Liver (tissue), 10 donors: ENCODE measurements at places on chromosomes 3 and 15. TPM values are rescaled to one million over a fixed set of nuclear protein-coding genes. Genes with fewer than 3 reads are reported as not detected.

- DNase-seq: no peak
Measured at GRCh38 chr3:175193815-175194518, 334.8 kb downstream of the NAALADL2 start.

DNA sequence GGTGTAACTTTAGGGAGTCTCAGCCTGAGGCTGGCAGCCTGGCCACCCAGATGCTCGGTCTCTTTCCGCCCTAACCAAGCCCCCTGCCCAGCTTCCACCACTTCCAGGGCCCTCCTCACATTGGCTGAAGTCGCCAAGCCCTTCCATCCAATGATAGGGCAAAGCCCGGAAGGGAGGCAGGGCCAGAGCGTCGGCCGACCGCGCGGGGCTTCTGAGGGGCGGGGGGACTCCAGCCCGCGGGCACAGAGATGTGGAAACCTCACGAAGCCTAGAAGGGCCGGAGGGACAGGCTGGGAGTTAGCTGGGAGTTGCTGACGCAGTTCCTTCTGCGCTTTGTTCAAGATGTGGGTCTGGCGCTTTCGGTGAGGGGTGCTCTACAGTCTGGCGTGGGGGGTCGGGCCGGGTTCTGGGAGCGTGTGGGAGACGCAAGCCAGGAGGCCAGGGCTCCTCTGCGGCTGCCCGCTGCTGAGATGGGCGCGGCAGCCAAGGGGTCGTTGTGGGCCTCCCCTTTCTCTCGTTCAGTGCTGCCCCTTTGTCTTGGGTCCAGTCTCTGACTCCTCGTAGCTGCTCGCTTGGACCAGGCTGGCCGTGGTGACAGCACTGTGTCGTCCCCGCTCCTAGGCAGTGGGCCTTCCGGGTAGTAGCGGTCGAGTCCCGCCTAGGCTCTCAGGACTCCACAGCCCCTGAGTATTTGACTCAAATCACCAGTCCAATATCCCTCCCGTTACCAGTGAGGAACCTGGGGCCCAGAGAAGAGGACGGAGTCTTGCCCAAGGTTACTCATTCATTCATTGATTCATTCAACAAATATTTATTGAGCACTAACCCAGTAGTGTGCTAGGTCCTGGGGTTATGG, at the start of gene ZNF660:
Gene ZNF660, plus strand, starts transcription at position 319 of the 856 bp plus-strand sequence. CDS start 9,230 bp downstream, outside the sequence.
- DNase-seq: peak; percentile 58

The NKIRAS1 gene
- polyA plus RNA-seq: 5.6 TPM

The MESP2 gene
- polyA plus RNA-seq: not detected

The GOLGA8J gene
- 0.06 TPM for polyA plus RNA-seq

The PPP2R3A gene
- 1.5 TPM for polyA plus RNA-seq

The CEP19 gene
- polyA plus RNA-seq: 0.75 TPM

The IL20RB gene
- polyA plus RNA-seq: 0.53 TPM
